MV-4-11 (cell line): ENCODE measurements at places on chromosomes 3 and 15.

DNA sequence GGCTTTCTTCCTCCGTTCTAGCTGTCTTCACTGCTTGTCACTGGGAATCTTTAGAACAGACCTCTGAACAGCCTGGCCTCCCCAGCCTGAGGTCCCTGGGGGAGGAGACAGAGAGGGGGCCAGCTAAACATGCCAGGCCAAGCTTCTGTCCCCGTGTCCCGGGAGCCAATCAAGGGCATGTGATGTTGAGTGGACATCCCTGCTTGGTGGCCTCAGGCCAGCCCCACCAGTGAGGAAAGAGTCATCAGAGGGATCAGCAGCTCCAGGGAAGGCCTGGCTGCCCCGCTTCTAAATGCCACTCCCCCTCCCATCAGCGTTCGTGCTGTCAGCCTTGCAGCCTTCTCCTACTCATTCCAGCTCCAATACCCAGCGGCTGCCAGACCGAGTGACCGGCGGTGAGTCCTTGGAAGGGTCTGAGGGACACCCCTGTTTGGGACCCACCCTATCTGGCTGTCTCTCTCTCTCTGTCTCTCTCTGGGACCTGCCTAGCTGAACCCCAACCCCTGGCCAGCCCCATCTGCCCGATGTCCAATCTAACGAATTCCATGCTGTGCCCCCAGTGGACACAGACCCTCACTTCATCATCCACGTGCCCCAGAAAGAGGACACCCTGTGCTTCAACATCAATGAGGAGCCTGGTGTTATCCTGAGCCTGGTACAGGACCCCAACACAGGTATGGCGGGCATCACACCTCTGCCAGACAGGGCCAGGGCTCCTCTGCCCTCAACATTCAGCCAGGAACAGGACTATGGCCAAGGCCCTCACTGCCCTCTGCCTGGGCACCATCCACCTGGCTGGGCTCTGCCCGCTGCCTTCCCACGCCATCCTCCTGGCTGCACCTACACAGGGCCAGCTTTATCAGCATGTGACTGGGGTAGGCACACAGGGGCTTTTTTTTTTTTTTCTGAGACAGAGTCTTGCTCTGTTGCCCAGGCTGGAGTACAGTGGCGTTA, 6.6 kb upstream of the ITIH3 start:
- DNase-seq, result no peak

- peak; percentile 43 for DNase-seq
These were observed 195.4 kb upstream of the LPP start for GRCh38 chr3:187958432-187959003.

DNA sequence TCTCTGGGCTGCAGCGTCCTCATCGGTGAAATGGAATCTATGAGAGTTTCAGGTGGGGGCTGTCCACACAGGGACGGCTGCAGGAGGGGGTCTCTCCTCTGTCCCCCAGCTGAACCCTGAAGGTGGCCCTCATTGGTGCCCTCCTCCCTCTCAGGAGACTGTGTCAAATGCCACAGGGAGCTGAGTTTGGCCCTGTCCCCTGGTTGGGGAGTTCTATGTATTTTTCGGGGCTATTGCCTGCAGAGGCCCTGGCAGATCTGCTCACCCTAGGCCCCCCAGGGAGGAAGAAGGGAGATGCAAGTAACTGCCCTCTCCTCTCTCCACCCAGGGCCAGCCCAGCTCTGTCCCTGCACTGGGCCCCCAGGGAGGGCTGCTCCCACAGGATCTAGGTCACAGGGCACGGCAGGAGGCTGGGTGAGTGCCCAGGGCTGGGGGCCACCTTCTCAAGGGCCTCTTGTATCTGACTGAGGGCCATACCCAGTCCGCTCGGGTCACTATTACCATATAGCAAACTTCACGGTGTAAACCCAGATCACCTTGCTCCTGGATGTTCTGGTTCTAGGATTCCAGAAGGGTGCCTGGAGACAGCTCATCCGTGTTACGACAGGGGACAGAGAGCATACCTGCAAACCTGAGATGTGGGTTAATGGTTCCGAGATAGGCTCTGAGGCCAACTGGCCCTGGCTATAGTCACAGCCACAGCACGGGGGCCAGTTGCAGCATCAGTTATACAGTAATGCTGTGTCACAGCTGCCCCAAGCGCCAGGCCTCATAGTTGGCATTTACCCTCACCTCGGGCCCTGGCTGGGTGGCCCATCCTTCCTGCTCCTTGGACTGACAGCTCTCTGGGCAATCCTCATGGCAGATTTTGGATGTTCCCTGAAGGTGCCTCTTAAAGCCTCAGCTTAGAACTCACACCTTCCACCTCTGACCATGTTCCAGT, 102.4 kb upstream of the PRR23E start:
- no peak for DNase-seq

- DNase-seq, result no peak
These were observed 91.6 kb downstream of the LRRK1 start for GRCh38 chr15:101010781-101011180.

GRCh38 chr3:66642484-66642883, 141.7 kb upstream of the LRIG1 start:
- no peak for DNase-seq

GRCh38 chr15:76235186-76235826, 76.0 kb downstream of the ETFA start:
- DNase-seq, result peak; percentile 49

GRCh38 chr3:72800869-72801268, 47.4 kb downstream of the SHQ1 start:
- no peak for DNase-seq

- DNase-seq, result peak; percentile 31
These were observed 19.8 kb downstream of the MEGF11 start for GRCh38 chr15:66233487-66234415.

DNA sequence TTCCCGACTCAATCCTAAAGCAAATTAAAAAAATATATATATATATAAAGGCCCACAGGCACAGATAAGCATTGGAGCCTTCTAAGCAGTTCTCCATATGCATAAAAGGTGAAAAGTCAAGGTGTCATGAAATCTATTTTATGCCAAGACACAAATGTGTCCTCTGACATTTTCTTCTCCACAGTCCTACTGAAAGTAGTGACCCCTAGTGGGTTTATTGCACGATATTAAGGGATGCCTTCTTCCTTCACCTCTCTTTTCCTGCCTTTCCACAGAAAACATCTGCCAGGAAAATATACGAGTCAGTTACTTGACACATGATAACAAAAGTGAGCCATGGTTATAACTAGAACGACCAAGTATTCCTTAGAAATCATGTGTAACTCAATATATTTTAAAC, 303.2 kb downstream of the TIGIT start:
- DNase-seq, result no peak

GRCh38 chr3:24096695-24097290, 151.7 kb downstream of the NR1D2 start:
- no peak for DNase-seq

DNA sequence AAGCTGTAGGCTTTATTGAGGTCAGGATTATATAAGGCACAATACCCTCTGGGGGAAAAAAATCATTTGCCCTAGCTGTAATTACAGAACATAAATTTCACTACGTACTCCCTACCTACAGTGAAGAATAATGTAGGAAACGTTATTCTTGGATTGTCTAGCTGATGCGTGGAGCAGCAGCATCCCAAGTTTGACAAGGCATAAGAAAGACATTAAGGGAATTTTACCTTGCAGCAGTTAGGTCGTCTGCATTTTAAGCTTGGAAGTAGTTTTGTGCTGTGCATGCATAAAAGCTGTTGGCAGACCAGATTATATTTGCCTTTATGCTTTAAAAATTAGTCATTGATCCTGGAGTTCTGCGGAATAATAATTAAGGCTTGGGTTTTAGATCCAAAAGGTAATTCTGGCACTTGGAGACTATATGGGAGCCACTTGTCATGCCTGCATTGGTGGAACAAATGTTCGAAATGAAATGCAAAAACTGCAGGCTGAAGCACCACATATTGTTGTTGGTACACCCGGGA, 2.2 kb downstream of the EIF4A2 start:
- no peak for DNase-seq

DNA sequence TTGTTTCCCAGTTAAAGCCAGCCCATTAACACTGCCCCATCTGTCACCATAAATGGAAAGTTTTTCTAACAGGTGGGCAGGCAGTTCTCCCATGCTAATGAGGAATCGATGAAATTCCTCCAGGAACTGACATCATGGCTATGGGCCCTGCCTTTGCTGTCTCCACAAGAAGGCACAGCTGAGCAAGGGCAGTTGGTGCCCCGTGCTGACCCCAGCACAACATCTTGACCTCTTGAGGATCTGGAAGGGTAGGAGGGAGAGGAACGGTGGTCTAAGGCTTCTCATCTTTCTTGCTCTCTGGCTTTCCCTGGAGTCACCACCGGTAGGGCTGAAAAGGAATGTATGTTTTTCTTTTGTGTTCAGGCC, 46.7 kb downstream of the CHCHD6 start:
- no peak for DNase-seq

DNA sequence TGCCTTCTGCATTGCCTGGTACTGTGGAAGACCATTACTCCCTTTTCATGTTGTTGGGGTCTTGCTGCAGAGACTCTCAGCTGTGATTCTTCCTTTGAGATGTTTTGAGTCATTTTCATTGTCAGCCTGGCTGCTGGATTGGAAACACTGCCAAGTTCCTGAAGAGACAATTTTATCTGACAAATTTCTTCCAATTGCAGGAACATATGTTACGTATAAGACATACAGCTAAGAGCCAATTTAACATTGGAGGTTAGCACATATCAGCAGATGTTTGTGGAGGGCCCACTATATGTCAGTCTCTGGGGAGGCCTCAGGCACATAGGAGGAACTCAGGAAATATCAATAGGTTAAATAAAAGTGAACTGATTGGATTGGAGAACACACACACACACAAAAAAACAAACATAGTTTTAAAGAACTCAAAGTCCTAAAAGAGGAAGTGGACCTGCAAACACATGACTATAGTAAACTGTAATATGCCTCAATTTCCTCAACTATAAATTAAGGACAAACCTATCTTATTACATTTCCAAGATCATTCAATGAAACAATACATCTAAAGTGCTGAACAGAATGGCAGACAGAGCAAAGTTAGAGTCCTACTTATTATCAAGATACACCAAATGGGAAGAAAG, 172.3 kb downstream of the MYRIP start:
- DNase-seq, result no peak

- DNase-seq, result no peak
These were observed 24.0 kb upstream of the MUC20 start for GRCh38 chr3:195696632-195697278.

GRCh38 chr15:89669941-89670340, 9.2 kb downstream of the PLIN1 start:
- DNase-seq, result no peak

GRCh38 chr3:145557405-145557804, 603.6 kb downstream of the PLOD2 start:
- DNase-seq, result no peak
